ENCODE measurements at places on chromosomes 11 and 22.

GRCh38 chr11:57313788-57314135, 11.0 kb downstream of the TNKS1BP1 start:
- no peak for DNase-seq

GRCh38 chr11:65243797-65244196, 18.0 kb upstream of the POLA2 start:
- DNase-seq: no peak

DNA sequence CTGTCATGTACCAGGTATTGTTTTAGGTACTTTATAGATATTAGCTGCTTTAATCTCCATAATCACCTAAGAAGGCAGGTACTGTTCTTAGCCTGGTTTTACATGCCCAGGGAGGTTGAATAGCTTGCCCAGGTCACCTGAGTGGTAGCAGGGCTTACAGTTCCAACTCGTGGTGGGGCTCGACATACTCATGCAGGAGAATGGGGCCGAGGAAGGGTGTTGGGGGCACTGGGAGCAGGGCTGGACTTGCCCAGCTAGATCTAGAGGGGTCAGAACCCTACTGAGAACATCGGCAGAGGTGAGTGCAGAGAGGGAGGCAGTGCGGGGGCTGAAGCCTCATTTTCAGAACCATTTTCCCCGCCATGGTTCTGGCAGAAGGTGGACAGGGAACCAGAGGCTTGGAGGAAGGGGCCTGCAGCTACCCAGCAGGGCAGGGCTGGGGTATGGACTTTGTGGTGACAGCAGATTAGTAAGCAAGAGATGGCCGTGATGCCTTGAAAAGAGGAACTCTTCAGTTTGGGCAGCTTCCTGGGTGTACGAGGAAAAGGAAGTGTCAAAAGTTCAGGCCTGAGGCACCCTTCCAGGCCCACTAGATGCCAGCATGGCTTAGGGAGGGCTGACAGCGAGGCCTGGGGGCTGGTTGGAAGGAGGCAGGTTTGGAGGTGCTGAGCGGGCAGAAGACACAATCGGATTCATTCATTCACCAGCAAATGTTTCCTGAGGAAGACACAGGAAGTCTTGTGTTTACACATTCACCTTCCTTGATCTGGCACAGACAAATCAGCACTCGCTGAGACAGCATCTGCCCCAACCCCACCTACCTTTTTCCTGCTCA, 54.7 kb upstream of the LYVE1 start:
- no peak for DNase-seq

GRCh38 chr11:68993546-68993945, 12.8 kb upstream of the MRGPRD start:
- DNase-seq: no peak

DNA sequence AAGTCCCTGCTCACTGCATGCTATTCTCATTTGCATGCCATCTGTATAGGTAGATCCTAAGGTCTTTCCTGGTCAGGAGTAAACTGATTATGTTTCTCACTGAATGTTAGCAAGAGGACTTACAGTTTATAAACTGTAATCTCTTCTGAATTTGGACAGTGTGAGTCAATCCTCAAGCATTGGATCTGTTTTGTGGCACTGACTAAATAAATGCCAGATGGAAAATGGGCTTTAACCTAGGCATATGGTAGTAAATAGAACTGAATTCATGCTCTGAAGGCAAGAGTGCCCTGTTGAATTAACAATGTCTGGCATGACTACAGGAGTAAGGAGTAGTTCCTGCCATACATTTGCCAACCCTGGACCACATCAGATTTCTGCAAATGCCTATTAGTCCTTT, 11.4 kb downstream of the FAM181B start:
- no peak for DNase-seq

DNA sequence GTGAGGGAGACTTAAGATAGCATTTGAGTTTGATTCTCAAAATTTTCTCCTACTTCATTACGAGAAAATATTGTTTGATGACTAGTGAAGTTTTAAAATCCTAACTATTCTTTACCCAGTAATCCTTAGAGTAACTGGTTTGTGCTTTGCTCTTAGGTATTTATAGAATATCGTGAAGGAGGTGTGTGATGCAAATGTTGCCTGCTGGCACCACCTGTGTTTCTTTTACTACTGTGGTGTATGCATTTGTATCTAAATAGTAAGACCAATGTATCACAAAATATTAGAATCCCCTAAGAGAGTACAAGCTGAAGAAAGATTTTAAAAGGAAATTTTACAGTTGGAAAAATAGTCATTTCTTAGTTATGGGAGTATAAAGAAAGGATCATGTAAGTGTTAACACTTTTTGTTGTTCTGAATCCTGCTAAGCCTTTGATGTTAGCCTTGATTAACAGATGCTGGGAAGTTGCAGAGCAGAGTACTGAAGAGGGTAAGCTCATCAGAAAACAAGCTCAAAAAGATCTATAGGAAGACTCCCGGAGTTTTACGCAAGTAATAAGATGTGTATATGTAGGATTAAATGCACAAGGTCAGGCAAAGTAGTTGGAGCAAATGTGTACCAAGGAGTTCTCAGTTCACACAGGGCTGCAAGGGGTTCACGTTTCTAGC, 102.2 kb upstream of the SLC6A5 start:
- no peak for DNase-seq

- no peak for DNase-seq
Measured at GRCh38 chr11:112300094-112300786, 39.6 kb upstream of the PLET1 start.

Data from dermis microvascular lymphatic vessel endothelial cell (primary cell).